Tibial nerve (tissue), 4 donors: ENCODE measurements at places on chromosomes 1 and 21.

DNA sequence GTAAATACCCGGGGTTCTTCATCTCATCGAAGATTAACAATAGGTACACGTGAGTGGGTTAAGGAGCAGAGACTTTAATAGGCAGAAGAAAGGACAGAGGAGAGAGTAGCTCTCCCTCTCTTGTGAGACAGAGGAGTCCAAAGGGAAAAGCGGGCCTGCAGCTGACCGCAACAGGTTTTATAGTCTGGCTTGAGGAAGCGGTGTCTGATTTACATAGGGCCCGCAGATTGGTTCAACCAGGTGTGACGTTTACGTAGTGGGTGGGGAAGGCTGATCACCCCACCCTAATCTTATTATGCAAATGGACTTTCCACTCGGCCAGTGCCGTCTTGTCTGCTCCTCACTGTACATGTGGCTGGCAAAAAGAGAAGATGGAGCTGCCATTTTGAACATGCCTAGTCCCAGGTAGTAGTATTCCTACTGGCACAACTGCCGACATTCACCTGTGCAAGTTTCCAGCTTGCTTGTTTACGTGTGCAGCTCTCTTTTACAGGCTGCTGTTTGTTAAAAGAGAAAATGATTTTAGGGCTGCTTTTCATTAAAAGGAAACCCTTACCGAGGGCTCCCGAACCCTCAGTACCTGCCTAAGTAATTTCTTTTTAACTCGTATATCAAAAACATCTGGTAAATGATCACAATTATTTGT, 10.6 kb downstream of the CDC14A start:
- no peak for DNase-seq

DNA sequence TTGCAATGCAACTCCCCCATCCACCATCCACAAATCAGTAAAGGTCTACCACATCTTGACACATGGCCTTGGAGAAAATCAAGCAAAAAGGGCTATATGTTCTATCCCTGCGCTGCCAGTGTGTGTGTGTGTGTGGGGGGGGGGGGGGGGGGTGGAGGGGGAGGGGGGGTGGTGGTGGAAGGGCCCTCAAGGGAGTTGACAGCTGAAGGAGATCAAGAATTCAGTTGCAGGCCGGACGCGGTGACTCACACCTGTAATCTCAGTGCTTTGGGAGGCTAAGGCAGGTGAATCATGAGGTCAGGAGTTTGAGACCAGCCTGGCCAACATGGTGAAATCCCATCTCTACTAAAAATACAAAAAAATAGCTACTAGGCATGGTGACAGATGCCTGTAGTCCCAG, 37.6 kb upstream of the CLIC4 start:
- no peak for DNase-seq

DNA sequence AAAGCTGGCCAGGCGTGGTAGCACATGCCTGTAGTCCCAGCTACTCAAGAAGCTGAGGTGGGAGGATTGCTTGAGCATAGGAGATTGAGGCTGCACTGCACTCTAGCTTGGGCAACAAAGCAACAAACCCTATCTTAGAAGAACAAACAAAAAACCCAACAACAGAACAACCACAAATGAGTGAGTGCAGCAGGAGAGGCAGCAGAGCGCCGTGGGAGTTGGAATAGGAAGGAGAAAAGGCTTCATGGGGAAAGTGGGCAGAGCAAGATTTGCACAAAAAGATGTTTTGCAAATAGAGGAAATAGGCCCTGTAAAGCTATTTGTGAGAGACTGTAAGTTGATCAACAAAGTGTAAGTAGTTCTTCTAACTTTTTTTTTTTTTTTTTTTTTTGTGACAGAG, 19.6 kb downstream of the SMAP2 start:
- no peak for DNase-seq

DNA sequence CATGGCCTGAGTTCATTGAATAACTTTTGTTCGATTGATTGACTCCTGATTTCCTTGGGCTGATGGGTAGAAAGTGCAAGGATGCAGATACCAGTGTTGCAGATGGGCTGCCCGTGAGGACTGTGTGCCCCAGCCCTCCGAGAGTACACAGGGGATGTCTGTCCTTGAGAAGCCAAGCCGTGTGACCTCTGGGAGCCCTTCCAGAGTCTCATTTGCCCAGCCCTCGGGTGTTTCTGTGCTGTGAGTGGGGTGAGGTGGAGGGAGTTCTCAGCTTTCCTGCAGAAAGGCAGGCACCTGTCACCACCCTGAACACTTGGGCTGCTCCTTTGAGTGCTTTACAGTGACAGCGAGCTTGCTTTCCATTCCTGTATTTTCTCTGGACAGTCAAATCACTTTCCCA, 96.4 kb upstream of the CACNA1E start:
- DNase-seq, result no peak

DNA sequence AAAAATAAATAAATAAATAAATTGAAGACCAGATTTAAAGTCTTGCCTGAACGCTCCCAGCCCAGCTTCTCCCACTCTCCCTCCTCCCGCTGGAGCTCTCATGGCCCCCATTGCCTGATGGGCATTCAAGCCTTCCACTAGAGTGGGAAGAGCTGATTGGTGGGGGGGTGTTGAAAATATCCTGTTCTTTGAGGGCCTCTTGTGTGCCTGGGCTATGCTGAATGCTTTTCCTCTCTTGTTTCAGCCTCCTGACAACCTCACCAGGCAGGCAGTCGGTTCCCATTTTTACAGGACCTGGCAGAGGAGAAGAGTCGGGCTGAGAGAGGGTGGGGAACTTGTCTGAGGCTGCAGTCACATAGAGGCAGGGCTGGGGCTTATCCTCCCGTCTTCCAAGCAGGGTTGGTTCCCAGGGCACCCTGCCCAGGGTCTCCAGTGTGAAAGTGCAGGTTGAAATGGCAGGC, 59.2 kb upstream of the SSBP3 start:
- no peak for DNase-seq

DNA sequence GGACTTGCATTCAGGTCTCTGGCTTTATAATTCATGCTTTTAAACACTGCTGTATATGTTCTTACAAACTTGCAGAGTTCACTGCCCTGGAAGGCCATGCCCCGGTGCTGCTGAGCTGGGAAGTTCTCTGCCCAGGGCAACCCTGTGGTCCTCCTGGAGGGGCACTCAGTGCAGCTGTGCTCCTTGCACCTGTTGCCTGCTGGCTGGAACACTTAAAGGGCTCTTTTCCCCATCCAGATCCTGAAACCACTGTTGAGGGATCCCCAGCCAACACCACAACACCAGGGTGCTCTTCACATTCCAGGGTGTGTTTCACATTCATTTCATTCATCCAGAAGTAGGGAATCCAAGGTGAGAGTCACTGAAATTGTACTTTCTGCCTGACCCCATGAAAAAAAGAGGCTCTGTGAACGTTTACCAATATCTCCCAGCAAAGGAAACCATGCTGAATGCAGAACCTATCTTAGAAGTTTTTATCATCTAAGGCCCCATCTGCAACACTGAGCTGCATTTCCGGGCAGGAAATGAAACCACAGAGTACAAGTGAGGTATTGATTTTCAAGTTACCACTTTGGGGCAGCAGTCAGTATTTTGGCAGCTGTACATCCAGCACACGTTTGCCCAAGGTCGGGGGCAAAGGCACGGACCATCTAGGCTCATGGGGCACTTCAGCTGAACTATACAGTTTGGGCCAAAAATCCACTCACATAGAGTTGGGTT, 16.4 kb upstream of the KIAA0040 start:
- no peak for DNase-seq

GRCh38 chr1:110449661-110450651, 993 bp upstream of the PROK1 start:
- DNase-seq, result no peak

GRCh38 chr21:27550287-27550686, 583.4 kb upstream of the ADAMTS5 start:
- DNase-seq, result no peak

DNA sequence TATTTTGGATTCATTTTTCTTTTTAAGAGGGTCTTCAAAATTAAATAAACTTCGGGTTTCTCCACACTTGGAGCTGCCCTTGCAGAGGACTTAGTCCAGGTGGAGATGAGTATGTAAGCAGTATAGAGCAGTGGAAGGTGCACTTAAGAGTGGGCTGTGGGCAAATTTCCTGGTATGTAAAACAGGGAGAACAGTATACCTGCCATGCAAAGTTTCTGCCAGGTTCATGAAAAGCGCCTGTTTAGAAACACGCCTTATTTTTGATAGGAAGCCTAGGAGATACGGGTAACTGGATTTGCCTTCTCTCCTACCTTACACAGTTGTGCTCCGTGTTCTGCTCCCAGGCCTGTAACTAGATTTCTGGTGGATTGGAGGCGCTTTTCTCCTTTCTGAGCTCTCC, 1.2 kb downstream of the KDM4A start:
- no peak for DNase-seq

GRCh38 chr1:226547754-226548191, 791 bp upstream of the STUM start:
- peak; percentile 72 for DNase-seq

DNA sequence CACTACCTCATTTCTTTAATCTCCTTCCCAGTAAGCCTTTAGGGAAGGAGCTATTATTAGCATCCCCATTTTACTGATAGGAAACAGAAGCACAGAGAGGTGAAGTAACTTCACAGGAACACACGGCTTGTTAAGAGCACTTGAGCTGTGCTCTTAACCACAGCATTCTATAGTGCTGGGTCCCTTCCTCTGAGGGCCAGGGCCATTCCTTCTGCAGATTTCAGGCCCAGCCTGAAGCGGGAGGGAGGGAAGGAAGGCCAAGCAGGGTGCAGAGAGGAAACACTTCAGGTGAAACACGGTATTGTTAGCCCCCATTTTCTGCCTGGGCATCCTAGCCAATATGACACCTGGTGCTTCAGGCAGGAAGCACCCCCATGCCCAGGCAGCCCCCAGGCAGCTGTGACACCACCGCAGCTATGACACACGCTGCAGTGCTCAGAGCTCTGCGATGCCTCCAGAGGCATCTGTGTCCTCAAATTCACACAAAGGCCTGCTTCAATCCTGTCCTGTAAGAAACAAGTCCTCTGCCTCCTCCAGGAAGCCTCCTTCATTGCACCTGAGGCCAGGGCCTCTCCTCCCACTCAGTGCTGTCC, 4.5 kb upstream of the EXTL1 start:
- DNase-seq, result no peak

DNA sequence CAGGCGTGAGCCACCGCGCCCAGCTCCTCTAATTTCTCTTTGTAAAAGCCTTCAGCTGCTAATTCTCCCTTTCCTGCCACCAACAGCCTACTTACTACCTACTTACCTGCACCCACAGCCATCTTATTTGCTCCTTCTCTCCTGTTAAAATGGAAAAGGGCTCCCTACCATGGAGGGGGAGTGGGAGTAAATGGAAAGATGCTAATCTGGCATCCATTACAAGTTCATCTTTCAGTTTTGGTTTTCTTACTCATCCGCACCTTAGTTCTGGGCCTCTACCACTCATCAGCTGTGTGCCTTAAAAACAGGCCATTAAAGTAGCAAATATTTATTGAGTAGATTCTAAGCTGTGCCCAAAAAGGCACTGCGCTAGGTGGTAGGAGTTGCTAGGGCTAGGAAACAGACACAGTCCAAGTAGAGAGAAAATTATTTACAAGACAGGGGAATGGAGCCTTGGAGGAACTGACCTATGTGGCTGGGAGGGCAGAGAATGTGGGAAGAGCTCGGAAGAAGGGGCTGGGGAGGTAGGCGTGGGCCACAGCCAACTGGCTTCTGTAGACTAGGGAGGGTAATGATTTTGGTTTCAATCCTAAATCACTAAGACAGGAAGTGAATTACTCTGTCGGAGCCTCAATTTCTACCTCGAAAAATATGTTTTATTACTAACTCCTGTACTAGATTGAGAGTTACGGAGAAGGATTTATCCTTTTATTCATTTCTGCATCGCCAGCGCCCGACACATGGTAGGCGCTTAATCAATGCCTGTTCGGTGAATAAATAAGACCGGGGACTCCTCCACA, 685 bp upstream of the DDI2 start:
- no peak for DNase-seq

DNA sequence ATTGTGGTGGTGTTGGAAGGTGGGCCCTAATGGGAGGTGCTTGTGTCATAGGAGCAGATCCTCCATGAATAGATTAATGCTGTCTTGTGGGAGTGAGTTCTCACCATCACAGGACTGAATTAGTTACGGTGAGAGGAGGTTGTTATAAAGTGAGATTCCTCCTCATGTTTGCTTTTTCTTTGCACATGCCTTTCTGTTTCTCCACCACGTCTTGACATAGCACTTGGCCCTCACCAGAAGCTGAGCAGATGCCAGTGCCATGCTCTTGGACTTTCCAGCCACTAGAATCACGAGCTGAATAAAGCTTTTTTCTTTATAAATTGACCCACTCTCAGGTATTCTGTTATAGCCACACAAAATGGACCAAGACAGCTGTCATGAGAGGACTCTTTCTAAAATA, 194.8 kb downstream of the PTPRU start:
- no peak for DNase-seq

DNA sequence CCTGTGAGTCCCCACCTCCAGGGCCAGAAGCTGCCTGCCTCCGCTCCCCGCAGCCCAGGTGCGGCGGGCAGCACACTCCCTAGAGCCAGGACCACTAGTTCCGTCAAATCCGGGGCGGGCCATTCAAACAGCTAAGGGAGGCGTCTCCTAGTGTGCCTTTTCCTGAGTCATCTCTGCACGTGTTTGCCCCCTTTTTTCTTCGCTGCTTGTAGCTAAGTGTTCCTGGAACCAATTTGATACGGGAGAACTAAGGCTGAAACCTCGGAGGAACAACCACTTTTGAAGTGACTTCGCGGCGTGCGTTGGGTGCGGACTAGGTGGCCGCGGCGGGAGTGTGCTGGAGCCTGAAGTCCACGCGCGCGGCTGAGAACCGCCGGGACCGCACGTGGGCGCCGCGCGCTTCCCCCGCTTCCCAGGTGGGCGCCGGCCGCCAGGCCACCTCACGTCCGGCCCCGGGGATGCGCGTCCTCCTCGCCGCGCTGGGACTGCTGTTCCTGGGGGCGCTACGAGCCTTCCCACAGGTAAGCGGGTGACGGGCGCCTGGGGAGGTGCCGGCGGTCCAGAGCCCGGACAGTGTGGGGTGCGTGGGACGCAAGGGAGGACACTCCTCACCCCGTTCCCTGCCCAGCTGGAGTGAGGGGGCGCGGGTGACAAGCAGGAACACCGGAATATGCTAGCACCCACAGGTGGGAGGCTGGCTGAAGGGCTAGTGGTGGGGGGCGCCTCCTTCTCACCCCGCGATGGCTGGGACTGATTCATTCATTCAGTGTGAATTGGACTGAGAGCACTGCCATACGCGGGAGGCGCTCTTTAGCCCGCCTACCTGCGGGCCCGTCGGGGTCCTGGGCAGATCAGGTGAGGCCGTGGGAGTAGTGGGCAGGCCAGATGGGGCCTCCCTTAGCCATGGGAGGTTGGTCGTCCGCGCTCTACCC, at the start of gene TNFRSF8:
Gene TNFRSF8, plus strand, starts transcription at position 163 of the 932 bp plus-strand sequence. Its CDS starts 296 bp downstream, at position 459.
- DNase-seq, result no peak

DNA sequence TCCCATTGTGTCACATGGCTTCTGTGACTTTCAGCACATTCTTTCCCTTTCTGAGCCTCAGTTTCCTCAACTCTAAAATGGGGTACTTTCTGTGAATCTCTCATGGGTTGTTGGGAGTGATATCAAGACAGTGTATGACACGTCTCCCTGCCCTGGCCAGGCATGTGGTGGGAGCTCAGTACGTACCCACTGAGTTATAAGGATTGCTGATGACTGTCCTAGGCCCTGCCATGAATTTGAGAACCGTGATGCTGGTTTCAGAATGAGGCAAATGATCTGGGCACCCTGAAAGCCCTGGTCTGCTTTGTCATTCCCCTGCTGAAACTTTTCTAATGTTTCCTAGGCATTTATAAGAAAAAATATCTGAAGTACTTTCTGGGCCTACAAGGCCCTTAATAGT, 3.6 kb downstream of the ZNF362 start:
- DNase-seq, result no peak

GRCh38 chr1:218705391-218705790, 360.3 kb downstream of the TGFB2 start:
- no peak for DNase-seq
